ENCODE measurements at places on chromosomes 5 and 9. TPM values are rescaled to one million over a fixed set of nuclear protein-coding genes. Genes with fewer than 3 reads are reported as not detected.

The CORO2A gene
- total RNA-seq: 7.3 TPM

The NMRK1 gene
- 22.5 TPM for total RNA-seq

The ANKRD33B gene
- under 0.01 TPM for total RNA-seq

The PDGFRB gene
- total RNA-seq: 0.34 TPM

The MYO10 gene
- 162 TPM for total RNA-seq

The GOLM1 gene
- total RNA-seq: 67.2 TPM

The KIAA0825 gene
- 7.3 TPM for total RNA-seq

The ELOVL7 gene
- 1.1 TPM for total RNA-seq

The GNA14 gene
- not detected for total RNA-seq

The SPINK6 gene
- not detected for total RNA-seq

The LRRC19 gene
- total RNA-seq: not detected
